NB4 (cell line): ENCODE measurements at places on chromosomes 7 and 10.

GRCh38 chr10:30866896-30867295 is 164.8 kb downstream of the ZNF438 start:
- no peak for DNase-seq

- no peak for DNase-seq
Measured at GRCh38 chr10:119742947-119743648, 17.2 kb downstream of the INPP5F start.

GRCh38 chr7:91949221-91950009 is 8.8 kb downstream of the AKAP9 start:
- DNase-seq: peak; percentile 41

DNA sequence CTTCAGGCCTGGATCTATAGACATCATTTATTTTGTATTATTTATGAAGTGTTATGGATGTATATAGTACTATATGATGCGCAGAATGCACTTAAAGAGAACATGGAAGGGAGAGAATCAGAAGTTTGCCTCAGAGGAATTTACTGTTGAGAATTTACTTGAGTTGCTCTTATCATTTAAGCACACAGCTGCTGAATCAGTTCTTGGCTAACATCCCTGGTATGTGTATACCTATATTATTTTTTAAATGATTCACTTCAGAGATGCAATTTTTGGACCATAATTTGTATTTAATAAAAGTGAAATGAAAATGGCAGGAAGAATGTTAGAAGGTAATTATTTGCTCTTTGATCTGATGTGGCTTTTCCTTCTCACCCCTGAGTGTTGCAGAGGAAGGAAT is 191.6 kb downstream of the BICC1 start:
- DNase-seq: no peak

- no peak for DNase-seq
Measured at GRCh38 chr7:73423519-73424488, 9.8 kb upstream of the FZD9 start.
